Stimulated activated CD8-positive, alpha-beta memory T cell treated with anti-CD3 and anti-CD28 coated beads, Interleukin-4, amount 100 ng/mL, for 1 hour (primary cell): ENCODE measurements at places on chromosomes 4 and X.

GRCh38 chr4:189779281-189779980, 161.2 kb upstream of the FRG1 start:
- no peak for DNase-seq

- no peak for DNase-seq
Measured at GRCh38 chr4:19947349-19947748, 304.4 kb upstream of the SLIT2 start.

DNA sequence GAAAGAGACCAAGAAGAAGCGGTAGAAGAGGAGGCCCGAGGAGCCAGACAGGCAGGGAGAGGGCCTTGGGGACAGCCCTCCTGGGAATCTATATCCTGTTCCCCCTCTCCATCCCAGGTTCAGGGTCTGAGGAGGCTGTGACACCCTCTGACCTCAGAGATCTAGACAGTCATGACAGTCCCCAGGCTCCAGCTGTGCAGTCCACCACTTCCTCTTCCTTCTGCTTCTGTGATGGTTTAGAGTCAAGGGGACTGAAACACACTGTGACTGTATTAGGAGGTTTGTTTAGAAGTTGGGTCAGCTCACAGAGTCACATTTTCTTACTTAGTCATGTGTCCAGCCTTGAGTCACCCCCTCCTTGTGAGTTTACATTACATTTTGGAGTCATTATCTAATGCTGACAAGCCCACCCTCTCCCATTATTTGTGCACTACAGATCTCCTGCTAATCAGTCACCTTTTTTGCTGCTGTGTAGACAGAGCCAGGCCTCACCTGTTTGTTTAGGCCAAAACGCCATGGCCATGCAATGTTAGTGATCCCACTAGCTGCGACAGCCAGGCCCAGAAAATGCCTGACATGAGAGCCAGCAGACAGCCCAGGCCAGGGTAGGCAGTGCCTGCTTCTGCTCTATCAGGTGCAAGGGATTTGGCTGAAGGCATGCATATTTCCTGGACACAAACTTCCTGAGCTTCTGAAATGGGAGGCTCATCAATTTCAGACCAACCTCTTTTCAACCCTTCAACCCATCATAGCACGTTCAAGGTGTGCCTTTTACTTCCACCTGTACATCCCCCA, 26.0 kb downstream of the MANBA start:
- no peak for DNase-seq

DNA sequence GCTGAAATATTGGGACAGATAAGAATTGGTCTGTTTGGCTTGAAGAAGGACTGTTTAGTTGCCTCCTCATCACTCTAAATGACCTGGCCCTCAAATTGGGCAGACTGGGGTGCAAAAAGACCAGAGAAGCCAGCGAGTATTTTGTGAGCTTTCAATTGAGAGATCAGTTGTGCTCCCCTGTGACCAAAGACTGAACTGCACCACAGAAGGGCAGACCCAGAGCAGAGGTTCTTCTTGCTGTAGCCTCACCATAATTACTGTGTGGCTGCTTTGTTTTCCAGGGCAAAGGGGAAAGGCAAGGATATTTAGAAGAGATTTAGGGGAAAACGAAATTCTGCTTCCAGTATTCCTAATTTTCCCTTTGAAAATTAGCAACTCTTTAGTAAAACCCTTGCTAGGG, 104.0 kb upstream of the MBNL3 start:
- DNase-seq, result no peak

- no peak for DNase-seq
Measured at GRCh38 chr4:127182687-127183086, 450.1 kb upstream of the INTU start.
